ENCODE measurements at places on chromosomes 2 and 18.
A peak's percentile ranks its signal among the peaks of the same experiment; 100 is the strongest.

- DNase-seq: no peak
These were observed 60.0 kb downstream of the RNF144A start for GRCh38 chr2:6977113-6977741.

DNA sequence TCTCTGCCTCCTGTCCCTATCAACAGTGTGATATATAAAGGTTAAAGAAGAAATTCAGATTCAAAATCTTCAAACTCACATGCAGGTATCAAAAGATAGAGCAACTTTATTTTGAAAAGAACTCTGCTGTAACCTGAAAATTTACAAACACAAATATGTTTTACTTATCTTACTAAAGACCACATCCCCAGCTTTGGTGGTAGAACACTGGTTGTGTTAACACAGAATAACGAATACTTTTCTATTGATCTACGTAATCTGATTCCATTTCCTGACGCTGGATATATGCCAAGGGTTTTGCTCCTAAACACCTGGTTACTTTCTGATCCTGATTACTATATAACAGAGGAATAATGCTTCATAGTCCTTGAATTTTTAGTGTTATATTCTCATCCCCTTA is 23.1 kb upstream of the SLC39A10 start:
- DNase-seq: no peak

GRCh38 chr18:55461848-55462247 is 126.1 kb downstream of the TCF4 start:
- no peak for DNase-seq

DNA sequence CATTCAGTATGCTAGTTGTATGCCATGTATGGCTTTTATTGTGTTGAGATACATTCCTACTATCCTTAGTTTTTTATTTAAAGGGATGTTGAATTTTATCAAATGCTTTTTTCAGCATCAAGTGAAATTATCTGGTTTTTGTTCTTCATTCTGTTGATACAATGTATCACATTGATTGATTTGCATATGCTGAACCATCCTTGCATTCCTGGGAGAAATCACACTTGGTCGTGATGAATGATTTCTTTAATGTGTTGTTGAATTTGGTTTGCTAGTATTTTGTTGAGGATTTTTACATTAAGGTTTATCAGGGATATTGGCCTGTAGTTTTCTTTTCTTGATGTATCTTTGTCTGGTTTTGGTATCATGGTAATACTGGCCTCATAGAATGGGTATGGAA is 49.7 kb downstream of the CD28 start:
- DNase-seq: no peak

- no peak for DNase-seq
These were observed 2.3 kb upstream of the VSNL1 start for GRCh38 chr2:17538022-17538843.

GRCh38 chr2:96506907-96507240 is 1.7 kb upstream of the NEURL3 start:
- DNase-seq: no peak

GRCh38 chr18:74906184-74906583 is 302.8 kb downstream of the PTGR3 start:
- DNase-seq: no peak

DNA sequence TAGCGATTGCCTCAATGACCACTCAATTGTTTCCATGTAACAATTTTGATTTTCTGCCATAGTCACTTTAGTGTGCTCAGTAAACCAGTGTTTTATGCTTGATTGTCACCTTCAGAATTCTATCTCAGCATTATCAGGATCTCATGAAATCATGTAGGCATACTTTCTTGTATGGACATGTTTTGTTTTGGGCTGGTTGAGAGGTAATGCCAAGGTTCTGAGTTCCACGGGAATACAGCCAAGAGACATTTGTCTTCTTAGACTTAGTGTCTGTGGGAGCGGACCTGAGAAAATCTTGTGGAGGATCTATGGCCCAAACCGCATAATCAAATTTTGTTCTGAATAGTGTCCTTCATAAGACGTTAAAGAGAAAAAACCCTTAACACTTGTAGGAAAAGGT is 10.2 kb downstream of the MSTN start:
- DNase-seq: no peak

GRCh38 chr18:74951165-74951760 is 257.7 kb downstream of the PTGR3 start:
- DNase-seq: peak; percentile 29

- no peak for DNase-seq
These were observed 58.8 kb upstream of the HPCAL1 start for GRCh38 chr2:10243926-10244270.

GRCh38 chr2:231902598-231902997 is 23.6 kb downstream of the NPPC start:
- no peak for DNase-seq

- DNase-seq: no peak
These were observed 308.9 kb upstream of the CCDC68 start for GRCh38 chr18:55268151-55268601.

- DNase-seq: no peak
These were observed 10.1 kb downstream of the PPP1R7 start for GRCh38 chr2:241160318-241160717.

DNA sequence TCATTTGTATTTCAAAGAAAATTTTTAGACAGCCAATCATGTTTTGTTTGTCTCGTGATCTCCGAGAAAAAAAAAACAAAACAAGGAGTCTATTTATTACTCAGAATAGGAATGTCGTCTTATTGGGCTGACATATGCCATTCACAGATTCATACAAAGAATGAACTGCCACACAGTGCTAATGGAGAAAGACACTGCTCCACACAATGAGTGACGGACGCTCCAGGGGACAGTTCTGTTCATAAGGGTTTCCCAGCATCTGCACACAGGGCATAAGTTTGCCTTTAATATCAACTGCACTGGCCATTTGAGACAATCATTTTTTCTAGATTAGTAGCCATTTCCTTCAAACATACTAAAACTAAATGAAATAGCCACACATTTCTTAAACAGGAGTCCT is 3.4 kb downstream of the SERTAD2 start:
- no peak for DNase-seq

DNA sequence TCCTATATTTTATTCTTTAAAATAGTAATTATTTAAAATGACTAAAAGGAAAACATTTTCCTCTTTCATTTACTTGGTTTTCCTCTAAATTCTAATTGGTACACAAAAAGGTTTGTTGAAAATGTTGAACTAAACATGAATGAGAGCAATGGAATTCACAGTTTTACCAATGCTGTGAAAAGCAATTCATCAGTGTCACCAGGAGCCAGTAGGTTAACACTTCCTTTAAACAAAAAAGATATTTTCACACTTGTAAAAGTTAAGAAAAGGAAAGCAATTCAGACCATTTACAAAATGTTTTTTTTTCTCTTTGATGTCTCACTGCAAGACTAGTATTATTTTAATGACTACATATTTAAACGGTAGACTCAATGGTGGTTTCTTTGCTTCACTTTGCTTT is 341.6 kb downstream of the RIT2 start:
- DNase-seq: no peak

DNA sequence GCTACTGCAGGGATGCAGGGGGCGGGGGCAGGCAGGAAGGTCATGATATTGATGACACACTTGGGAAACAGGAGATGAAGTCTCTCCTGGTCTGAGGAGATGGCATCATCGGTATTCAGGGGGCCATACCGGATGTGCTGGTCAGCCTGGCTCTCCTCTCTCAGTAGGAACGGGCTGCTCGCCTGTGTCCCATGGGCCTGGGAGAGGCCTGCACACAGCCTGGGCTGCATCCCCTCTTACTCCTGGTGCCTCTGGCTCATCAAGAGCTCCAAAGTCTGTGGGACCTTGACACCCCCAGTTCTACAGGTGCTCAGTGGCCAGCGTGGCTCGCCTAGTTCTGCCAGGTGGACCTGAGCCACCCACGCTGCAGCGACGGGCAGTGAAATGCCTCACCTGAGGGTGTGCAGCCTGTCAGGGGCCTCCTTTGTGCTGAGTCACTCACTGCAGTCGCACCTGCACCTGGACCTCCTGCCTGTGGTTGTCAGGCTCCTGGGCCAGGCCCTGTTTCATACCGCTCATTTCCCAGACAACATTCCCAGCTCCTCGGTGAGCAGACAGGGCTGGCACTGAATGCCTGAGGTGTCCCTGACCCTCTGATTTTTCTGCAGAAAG is 18.6 kb upstream of the CNDP1 start:
- DNase-seq: no peak

DNA sequence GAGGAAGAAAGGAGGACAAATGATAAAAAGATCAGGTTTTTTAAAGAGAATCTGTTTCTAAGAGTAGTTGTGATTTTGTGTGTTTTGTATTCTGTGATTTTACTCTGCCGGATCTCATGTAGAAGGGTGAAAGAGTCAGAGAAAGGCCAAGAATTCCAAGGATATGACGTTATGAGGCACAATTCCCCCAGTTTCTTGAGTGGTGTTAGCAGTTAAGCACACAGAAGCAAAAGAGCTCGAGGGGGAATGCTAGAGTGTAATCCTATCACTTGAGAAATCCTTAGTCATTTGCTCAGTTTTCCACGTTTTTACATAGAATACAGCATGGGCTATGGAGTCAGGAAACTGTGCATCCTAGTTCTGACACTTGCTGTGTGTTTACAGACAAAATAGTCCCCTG is 34.8 kb downstream of the METTL4 start:
- no peak for DNase-seq
